ENCODE measurements at places on chromosomes 11 and 22.

- DNase-seq: no peak
Measured at GRCh38 chr22:21920341-21921183, 32.1 kb downstream of the PPM1F start.

GRCh38 chr11:117087446-117087845 is 10.8 kb downstream of the SIK3 start:
- DNase-seq: no peak

DNA sequence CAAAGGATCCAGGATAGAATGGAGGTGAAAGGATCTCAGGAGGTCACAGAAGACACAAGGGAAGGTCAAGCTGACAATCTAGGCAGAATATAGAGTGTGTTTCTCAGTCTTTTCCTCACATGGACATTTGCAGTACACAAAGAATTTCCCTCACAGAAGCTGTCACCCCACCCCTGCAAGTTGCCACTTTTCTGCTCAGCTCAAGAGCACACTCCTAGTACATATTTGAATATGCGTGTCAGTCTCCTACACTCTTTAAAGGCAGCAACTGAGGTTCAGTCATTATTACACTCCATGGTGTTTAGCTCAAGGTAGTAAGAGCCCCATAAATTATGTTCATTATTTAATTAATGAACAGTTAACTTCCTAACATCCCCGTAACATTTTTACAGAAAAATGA is 59.1 kb downstream of the ETS1 start:
- no peak for DNase-seq

GRCh38 chr11:35654711-35655110 is 7.9 kb upstream of the TRIM44 start:
- DNase-seq: no peak

GRCh38 chr11:95346265-95346664 is 115.3 kb upstream of the SESN3 start:
- DNase-seq: no peak

DNA sequence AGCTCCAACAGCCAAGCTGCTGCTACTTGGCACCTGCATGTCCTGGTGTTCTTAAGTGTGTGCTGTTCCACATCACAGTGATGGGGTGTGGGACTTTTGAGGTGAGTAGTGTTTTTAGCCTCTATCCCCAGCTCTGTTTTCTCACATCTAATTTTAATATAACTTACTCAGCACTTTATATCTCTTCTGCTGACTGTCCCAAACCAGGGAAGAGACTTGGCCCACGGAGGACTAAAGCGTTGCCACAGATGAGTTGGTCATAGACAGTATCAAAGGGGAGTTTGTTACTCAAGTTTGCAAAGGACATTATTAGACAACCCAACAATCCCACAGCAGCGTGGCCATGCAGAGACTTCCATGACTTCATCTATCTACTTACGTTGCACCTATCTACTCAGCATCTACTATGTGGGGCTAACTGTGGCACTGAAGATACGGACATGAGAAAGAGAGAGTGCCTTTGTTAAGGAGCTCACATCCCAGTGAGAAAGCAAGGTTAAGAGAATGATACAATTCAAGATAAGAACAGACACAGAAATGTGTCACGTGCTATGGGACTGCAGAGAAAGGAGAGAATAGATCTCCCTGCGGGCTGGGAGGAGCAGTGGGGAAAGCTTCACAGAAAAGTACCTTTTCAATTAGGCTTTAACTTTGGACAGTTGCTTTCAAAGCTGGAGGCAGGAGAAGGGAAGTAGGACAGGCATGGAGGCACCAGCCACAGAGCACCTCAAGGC is 82.4 kb downstream of the ME3 start:
- no peak for DNase-seq

- no peak for DNase-seq
Measured at GRCh38 chr11:65133724-65134123, 595 bp downstream of the SYVN1 start.

GRCh38 chr11:61814958-61815789 is 1.6 kb downstream of the FADS1 start:
- DNase-seq: peak; percentile 97

DNA sequence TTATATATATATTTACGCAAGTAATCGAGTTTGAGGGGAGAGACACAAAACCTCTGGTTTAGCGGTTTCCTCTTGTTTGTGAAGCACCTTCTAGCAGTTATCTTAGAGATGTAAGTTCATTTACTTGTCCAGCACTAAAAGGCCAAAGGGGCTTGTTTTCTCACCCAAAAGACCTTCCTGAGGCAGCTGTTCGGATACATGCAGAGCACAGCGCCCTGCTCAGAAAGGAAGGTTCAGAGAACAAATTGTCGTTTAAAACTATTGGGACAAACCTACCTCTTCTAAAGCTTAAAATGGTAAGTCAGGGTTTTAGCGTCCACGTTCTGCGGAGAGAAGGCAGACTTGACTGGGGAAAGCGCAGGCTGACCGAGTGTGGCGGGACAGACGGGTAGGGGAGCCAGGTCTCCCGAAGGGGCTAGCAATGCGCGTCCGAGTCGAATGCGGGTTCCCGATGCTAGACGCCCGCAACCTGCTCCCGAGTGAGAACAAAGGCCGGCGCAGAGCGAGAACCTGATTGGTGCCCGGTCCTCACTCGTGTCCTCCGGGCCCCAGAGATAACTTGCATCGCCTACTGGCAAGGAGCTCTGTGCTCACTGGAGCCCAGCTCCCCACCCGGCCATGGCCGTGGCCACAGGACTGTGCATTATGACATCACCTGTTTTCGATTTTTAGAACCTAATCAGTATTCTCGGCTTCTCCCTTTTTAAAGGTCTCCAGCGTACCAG is 1.0 kb upstream of the SESN3 start:
- DNase-seq: peak; percentile 82

- no peak for DNase-seq
Measured at GRCh38 chr22:31098632-31099110, 8.7 kb downstream of the SELENOM start.

DNA sequence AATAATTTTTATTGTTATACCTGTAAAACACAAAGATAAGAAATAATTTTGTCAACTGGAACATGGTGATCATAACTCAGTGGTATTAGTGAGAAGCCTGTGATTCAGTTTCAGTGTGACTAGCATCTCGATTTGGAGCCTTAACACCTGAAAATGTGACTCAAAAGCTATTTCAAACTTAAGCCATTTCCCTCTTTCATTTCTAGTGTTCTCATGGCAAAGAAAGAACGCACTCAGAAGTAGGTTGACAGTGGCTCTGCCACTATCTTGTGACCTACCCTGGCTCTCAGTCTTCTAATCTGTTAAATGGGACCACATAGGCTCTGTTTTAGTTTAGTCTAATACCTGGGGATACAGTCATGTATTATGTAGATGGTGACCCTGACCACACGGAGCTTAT is 62.7 kb downstream of the ISX start:
- DNase-seq: no peak

- DNase-seq: no peak
Measured at GRCh38 chr11:74282421-74282820, 29.0 kb downstream of the P4HA3 start.

DNA sequence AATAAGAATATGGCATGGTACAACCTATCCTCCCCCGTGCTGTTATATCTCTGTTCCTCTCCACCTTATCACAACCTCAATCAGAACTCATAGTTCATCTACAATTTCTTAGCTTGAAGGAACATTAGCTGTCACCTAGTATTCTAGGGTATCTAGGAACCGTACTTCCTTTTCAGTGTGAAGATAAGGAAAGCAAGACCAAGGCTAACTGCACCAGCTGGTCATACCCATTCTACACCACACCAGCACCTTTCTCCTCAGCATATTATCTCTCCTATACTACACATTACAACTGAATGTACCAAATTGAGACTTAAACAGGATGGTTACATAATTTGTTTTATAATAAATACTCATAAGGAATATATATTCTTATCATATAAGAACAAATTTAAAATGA is 73.1 kb downstream of the ARHGAP32 start:
- DNase-seq: no peak

DNA sequence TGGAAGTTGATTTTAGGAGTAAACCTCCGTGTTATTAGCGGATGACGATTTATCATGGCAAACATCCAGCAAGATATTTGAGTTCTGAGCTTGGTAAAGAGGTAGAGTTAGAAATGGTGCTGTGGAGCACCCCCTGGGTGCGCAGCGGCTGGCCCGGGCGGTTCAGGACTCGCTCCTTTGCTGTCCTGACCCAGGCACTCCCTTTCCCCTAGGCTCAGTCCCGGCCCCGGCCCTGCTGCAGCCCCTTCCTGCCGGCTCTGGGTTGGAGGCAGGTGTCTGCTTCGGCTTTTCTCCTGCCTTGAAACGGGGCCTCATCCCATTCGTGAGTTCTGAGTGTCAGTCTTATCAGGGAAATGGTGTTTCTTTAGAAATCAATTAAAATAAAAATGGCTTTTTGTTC is 33.4 kb downstream of the AP2A2 start:
- no peak for DNase-seq

DNA sequence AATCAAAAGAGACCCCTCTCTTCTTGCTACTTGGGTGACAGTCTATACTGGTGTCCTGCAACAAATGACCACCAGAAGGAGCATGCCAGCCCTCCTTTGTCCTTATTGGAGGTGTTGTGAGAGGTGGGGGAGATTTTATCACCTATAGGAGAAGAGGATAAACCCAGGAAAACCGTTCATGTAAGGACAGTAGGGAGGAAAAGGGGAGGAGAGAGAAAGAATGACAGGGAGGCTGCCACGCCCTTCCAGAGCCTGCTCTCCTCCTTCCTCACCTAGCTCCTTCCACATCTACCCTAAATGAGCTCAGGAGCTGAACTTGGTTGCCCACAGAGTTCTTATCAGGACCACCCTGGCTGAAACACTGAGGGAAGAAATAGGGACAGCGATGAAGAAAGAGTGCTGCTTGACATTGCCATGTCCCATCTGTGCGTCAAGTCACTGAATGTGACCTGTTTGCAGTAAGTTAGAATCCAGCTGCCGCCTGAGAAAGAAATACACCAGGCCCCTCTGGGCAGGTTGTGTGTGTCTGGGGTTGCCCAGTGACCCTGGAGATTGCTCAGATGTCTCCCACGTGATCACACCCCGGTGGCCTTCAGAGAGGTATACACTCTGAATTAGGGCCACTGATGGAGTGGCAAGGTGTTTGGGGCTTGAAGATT is 40.4 kb upstream of the ETS1 start:
- DNase-seq: no peak

DNA sequence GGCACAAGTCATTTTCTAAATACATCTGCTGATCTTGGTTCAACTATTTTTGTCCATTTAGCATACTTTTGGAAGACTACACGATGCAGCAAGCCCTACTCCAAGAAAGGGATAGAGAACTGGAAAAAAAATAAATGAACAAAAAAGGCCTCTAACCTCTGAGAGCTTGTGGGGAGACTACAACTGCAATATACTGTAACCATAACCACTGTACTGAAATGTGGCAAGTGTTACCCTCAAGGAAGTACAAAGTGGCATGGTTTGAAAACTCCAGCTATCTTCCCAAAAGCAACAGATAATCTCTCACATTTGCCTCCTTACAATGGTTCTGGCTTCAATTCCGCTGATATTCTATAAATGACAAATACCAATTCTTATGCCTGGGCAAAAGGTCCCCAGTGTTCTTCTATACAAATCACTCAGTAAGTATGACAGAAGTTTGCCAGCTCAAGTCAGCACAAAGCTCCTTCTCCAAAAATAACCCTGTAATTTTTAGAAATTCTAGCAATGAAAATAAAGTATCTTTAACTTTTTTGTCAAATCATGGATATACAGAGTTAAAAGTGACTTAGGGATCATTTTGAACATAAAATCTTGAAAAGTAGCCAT is 22.9 kb downstream of the AMBRA1 start:
- no peak for DNase-seq
